ENCODE measurements at places on chromosomes 6 and 20.

GRCh38 chr6:67766057-67766456 lies 869.0 kb upstream of the ADGRB3 start:
- H3K27ac ChIP-seq = no peak overlapping the region
- no peaks in the 10 kb centered on the region for H3K36me3 ChIP-seq
- H3K27me3 ChIP-seq = no peaks in the 10 kb centered on the region
- no peak for DNase-seq
- no peaks in the 10 kb centered on the region for H3K4me1 ChIP-seq

GRCh38 chr6:41687501-41688175 lies 47.8 kb downstream of the TFEB start:
- H3K36me3 ChIP-seq = peaks cover 49% of the 10 kb centered on the region

GRCh38 chr20:45189067-45189609 lies 14.4 kb downstream of the PI3 start:
- H3K4me1 ChIP-seq = no peaks in the 10 kb centered on the region
- H3K27me3 ChIP-seq = peaks cover 14% of the 10 kb centered on the region
- no peak for DNase-seq
- H3K4me3 ChIP-seq = no peak overlapping the region

DNA sequence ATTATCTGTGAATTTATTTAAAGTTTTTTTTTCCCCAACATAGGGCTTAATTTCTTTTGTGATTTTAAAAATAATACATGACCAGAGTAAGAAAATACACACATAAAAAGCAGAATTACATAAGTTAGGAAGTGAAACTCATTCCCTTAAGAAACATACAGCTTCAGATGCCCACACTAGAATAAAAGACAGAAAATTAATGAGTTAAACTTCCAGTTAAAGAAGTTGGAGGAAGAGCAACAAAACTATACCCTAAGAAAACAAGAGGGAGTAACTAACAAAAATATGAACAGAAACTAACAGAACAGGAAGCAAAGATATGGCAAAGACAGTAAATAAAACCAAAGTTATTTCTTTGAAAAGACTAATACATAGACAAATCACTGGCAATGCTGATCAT lies 107.6 kb upstream of the CEP85L start:
- no peak overlapping the region for H3K27ac ChIP-seq
- H3K27me3 ChIP-seq = peaks cover 14% of the 10 kb centered on the region
- no peak for DNase-seq
- no peak overlapping the region for H3K4me3 ChIP-seq
- no peaks in the 10 kb centered on the region for H3K4me1 ChIP-seq
- H3K36me3 ChIP-seq = no peaks in the 10 kb centered on the region

- DNase-seq = no peak
- peaks cover 67% of the 10 kb centered on the region for H3K27me3 ChIP-seq
- no peaks in the 10 kb centered on the region for H3K36me3 ChIP-seq
- no peak overlapping the region for H3K27ac ChIP-seq
Observed at GRCh38 chr6:167397712-167398111, 72.8 kb downstream of the TTLL2 start.
